Stimulated activated CD8-positive, alpha-beta memory T cell treated with anti-CD3 and anti-CD28 coated beads, Interleukin-7, amount 100 ng/mL, for 4 hours (primary cell): ENCODE measurements at places on chromosomes 3 and 15.

DNA sequence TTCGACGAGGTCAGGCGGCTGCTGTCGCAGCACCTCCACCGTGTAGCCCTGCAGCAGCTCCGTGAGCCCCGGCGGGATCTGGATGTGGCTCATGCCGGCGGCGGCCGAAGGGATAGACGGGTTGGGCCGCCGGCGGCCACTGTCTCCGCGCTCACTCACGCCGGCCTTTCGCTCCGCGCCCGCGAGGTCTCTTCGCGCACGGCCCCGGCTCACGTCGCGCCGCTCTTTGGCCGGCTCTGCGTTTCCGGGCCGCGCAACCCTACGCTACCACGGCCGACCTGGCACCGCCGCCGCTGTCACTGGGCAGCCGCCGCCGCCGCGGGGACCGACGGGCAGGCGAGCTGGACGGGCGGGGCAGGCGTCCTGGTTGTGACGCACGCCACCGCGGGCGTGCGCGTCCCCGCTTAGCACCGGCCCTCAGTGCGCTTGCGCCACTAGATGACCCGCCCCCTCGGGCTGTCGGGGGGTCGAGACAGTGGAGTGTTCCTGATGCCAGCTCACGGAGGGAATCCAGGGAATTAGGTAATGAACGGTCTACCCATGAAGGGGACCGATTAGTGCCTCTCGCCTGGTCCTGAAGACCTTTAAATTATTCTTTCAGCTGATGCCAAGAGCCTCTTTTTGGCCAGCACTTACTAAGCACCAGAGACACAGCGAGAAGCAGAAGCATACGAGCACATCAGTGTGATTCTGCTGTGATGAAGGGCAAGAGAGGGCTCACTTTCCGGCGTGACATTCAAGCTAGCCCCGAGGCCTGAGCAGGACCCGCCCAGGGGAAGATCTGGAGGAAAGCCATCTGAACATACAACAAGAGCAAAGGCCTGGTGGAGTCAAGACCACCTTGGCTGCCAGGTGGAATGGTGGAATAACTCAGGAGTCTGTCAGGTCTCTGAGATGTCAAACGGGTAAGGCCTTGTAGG is at the start of gene PRKAR2A:
TSS of gene PRKAR2A (minus strand) at position 371 of the 920 bp plus-strand sequence. CDS start at position 93, 278 bp downstream.
- peak; percentile 79 for DNase-seq

GRCh38 chr15:64580696-64581407 is 120.5 kb downstream of the ZNF609 start:
- DNase-seq = no peak

DNA sequence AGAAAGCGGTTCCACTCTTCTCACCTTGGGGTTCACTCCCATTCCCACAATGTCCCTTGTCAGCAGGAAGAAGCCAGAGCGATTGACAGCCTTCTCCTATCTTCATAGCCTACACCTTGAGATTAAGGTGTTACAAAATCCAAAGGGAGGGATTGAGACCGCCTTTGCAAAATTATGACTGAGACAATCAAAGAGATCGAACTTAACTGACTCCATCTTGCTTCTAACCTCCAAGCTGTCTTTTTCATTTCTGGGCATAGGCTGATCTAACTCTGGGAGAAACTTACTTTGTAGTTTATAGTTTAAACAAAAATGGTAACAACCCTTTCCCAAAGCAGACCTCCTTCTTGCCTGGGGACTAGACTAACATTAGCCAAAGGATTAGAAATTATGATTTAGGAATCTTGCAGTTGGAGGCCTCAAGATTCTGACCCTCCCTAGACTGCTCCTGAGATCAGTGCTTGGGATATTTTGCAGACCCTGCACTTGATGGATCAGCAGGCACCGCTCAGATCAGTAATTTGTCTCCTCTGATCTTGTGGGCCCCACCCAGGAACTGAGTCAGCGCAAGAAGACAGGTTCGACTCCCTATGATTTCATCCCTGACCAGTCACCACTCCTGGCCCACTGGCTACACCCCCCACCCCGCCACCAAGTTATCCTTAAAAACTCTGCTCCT is 40.0 kb downstream of the PAQR5 start:
- DNase-seq = no peak

DNA sequence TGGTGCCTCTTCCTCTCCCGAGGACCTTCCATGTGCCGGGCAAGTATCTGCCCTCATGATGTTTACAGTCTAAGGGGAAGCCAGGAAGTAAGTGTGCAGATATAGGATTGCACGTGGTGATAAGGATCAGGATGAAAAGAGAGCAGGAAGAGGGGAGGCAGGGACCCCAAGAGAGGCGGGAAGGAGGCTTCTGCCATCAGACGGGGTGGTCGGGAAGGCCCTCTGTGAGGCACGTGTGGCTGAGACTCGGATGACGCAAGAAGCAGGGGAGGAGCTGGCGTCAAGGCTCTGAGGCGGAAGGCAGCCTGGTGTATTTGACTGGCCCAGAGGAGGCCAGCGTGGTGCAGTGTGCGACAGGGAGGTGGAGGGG is 762 bp upstream of the IQSEC1 start:
- DNase-seq = no peak

DNA sequence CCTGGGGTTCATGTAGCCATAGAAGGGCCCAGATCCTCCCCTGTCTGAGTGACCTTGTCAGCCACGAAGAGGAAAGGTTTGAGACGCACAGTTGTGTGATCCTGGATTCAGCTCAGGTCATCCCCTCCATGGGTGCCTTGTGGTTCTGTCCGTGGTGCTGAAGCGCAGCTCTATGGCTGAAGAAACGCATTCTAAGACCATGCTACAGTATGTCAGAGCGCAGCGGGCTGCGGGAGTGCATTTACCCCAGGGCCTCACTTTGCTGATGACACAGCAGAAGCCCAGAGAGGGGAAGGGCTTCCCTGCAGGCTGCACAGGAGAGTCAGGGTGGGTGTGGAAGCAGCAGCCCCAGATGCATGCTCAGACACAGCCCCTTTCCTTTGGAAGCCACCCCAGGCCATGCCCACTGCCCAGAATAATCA is 68.8 kb upstream of the IQSEC1 start:
- DNase-seq = no peak

GRCh38 chr3:139309880-139310279 is 33.9 kb upstream of the MRPS22 start:
- no peak for DNase-seq

DNA sequence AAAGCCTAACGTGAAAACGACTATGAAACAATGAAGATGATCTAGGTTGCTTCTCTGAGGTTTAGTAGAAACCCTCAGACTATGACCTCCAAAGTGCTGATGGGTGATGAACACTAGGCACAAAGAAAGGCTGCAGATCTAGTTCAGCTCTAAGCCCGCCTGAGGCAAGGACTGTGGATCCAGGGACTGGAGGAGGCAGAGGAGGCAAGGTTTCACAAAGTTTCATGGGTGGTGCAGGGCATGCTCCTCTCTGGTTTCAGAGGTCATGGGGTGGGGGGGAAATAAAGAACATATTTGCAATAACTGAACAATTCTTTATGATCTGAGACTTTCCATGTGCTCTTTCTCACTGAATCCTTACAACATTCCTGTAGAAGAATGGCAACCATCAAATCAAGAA is 679.2 kb downstream of the NTRK3 start:
- no peak for DNase-seq

DNA sequence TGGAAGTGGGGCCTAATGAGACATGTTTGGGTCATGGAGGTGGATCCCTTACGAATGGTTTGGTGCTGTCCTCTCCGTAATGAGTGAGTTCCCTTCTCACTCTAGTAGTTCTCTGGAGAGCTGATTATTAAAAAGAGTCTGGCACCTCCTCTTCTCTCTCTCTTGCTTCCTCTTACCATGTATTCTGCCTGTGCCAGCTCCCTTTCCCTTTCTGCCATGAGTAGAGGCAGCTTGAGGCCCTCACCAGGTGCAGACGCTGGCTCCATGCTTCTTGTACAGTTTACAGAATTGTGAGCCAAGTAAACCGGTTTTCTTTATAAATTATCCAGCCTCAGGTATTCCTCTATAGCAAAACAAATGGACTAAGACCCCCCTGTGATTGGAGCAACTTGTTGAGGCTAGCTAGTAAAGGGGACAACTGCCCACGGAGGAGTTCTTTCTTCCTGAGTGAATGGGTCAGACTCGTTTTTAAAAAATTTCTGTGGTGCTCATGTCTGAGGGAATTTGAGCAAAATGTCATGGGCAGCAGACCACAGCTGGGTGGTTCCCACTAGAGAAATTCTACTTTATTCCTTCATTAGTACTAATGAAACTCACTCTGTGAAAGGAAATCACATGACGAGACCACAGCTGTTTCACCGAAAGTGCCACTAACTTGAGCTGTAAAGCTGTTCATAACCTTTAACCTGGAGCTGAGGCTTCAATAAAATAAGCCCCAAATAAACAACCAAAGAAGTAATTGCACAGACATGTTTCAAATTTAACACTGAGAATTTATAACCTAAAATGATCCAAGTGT is 210.0 kb downstream of the NFKBIZ start:
- no peak for DNase-seq

- DNase-seq = no peak
These were observed 10.2 kb upstream of the GCSAM start for GRCh38 chr3:112143251-112143650.

- no peak for DNase-seq
These were observed 256.6 kb downstream of the CNTN3 start for GRCh38 chr3:74357881-74358280.

- DNase-seq = no peak
These were observed 556.3 kb upstream of the TBL1XR1 start for GRCh38 chr3:177753451-177754155.

GRCh38 chr3:12489368-12489767 is 5.1 kb downstream of the TSEN2 start:
- DNase-seq = no peak

GRCh38 chr15:33008284-33008995 is 186.1 kb downstream of the FMN1 start:
- no peak for DNase-seq

GRCh38 chr3:186790261-186790981 is 7.0 kb downstream of the EIF4A2 start:
- no peak for DNase-seq

- no peak for DNase-seq
These were observed 28.2 kb upstream of the SOX2 start for GRCh38 chr3:181683563-181683962.

DNA sequence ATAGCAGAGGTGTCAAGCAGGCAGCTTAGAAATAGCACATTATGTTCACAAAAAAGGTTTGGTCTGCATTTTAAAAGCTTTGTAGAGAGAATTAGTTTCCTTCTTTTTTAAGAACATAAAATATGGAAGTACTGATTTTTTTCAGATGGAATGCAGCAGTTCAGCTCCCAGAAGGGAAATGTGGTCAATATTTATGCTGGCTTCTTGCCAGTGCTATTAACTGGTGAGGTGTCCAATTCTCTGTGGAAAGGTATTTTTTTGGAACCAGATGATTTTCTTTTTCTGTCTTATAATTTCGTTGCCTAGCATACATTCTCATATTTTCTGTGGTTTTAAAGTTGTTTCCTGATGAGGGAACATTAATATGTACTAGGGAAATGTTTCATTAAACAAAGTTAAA is 211.4 kb upstream of the ZNF385D start:
- no peak for DNase-seq

DNA sequence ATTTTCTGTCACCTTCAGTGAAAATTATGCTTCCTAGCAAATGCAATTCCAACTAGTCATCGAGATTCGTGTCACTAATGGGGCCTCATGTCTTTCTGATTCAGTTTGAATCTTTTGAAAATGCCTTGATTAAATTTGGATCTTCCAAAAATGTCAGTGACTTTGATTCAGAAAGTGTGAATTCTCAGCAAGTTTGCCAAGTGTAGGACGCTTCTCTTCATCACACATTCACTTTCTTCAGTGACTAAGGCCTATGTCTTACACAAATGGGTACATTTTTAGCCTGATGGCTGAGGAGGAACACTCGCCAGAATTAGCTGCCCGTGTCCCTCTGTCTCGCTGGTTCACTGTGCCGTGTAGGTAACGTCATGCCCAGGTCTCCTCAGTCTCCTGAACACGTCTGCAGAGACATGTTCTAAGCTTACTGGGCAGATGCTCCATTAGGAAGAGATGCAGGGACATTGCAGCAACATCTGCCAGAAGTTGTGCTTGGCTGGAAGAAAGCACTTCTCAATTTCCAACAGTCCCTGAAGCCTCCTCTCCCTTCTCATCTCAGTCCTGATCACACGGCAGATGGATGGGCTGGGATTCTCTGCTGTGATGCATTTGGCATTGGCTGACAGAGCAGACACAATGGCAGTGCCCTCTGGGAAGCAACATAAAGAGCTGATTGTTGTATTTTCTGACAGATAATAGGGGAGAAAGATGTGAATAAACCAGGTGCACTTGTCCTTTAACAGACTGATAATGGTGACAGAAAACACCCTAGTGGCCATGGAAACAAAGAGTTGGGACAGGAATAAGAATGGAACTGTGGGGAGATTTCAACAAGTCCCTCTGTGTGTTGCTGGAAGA is 29.1 kb upstream of the LYZL4 start:
- no peak for DNase-seq

DNA sequence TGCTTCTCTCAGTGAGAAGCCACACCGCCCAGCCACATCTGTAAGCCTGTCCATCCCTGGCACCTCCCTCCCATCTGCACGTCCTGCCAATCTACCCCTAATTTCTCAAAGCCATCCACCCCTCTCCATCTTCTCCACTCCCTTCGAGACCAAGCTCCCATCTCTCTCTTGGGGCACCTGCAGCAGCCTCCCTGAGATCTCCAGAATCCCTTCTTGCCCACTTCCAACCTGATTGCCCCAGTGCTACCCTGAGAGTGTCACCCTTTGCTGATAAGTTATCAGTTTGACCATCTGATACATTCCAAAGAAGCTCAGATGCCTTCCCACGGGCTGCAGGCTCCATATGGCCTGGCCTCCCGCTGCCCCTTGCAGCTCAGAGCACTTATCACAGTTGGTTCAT is 496.1 kb downstream of the SHQ1 start:
- no peak for DNase-seq

DNA sequence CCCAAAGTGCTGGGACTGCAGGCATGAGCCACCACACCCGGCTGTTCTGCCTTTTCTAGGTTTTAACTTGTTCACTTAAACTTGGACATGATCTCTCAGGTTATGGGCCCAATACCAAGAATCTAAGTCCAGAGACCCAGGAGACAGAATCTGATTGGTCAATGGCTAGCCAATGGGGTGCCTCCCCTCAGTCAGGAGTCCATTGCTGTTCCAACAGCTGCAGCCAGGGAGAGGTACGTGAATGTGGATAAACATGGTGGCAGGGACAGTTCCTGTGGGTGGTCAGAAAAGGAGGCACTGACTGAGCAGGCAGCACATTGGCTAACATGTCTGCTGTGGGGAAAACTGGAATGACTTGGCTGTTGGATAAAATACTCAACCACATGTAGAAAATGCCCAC is 140.3 kb downstream of the RPLP1 start:
- DNase-seq = no peak

DNA sequence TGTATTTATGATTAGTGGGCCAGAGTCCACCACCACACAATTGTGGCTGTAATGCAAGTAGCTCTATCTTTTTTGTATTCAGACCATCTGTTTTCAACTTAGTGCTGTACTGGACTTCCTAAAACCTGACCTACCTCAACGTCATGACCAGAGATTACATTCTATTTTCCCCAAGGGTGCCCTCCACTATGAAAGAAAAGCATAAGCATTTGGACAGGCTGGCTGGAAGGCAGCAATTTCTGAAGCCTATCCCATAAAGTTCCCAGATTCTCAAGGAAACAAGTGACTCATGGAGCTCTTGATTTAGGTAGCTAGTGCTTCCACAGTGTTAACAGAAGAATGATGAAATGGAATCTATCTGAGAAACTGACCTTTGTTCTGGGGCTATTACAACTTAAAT is 75.8 kb downstream of the COL8A1 start:
- DNase-seq = no peak
